ENCODE measurements at places on chromosomes 7 and 10.

DNA sequence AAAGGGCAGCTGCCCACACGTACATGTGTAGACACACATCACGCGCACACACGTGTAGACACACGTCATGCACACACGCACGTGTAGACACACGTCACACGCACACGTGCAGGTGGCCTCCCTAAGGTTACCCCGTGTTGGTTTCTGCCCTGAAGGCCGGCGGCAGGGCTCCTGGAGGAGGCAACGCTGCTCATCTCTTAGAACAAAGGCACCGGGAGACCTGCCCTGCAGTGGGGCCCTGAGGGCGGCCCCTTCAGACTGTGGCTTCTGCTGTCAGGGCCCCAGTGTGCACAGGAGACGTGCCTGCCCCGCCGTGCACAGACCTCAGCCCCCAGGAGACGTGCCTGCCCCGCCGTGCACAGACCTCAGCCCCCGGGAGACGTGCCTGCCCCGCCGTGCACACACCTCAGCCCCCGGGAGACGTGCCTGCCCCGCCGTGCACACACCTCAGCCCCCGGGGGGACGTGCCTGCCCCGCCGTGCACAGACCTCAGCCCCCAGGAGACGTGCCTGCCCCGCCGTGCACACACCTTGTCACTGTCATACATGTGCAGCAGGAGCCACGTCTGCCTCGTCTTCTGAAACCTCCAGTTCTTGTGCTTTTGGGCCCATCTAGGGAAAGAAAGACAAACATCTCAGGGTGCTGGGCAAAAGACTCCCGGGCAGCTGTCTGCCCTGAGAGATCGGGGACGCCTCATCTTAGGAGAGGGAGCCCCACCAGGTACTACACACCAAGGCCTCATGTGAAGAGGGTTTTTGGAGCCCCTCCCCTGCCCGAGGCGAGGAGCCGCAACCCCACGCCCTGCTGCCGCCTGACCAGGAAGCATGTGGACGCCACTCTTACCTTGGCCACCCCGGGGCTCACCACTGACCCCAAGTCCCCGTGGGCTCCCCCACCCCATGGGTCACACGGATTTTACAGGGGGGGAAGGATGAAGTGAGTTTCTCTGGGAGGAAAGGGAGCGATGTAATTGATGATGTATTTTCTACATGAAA is 17.3 kb downstream of the CYP2W1 start:
- no peak for DNase-seq

GRCh38 chr7:75980430-75981202 is 13.8 kb downstream of the TMEM120A start:
- no peak for DNase-seq

DNA sequence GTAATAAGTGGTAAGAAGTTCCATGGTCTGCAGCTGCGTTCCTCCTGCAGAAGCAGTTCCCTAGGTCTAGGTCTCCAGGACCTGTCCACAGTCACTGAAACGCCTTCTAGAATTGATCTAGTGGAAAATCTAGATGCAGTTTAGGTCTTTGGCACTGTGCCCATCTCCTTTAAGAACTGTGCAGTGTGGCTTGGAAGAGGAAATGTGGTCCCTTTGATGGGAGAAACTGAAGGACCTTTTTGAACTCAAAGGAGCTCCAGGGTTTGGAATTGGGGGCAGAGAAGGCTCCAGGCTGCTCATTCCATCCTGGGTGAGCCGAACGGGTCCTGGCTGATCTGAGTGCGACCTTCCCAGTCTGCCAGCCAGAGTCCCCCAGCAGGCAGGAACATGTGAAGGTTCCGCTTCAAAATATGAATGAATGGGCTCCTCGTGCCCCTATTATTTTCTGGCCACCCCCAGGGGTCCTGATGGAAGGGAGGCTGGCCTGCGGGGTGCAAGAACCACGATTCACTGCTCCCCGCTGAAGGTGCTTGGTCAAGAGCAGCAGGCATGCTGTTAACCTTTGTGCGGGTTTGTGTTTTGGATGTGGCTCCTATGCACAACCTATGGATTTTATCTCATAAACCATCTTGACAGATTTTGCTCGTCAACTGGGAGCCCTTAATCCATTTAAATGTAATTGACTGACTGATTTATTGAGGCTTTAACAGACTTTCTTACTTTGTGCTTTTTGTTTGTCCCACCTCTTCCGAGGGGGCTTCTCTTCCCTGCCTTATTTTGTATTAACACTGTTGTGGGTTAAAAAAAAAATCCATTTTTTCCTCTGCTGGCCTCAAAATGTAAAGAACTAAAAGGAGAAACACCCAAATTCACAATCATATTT is 36.7 kb downstream of the ZNF467 start:
- DNase-seq = no peak

- DNase-seq = no peak
These were observed 141.0 kb downstream of the SH3PXD2A start for GRCh38 chr10:103714232-103714891.

- no peak for DNase-seq
These were observed 33.3 kb downstream of the COX15 start for GRCh38 chr10:99698504-99699080.

GRCh38 chr7:112005205-112005775 is 200.9 kb downstream of the DOCK4 start:
- no peak for DNase-seq

DNA sequence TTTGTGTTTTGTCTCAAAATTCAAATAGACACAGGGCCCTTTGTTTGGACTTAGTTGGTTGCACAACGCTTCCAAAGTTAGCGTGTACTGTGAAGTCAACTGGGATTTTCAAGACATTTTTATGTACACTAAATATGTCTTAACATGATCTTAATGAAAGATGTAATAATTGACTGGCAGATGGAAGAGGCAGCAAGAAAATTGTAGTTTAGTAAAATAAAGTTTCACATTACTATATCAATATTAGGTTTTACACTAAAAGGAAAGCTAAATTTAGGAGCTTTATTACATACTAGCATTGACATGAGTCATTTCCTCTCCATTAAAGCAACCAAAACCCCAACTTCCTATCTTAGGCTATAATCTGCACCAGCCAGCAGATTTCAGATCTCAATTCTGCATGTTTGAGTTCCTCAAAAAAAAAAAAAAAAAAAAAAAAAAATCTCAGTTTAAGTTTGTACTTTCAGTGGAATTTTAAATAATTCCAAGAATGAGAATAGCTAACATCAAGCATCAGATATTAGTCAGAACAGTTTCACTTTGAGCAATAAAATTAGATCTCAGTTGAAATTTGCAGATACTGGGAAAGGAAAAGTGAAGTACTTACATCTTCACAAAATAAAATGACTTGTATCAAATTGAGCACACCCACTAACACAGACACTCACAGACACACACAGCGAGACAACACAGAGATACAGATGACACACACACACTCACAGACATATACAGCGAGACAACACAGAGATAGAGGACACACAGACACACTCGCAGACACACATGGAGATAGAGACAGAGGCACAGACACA is 346.6 kb upstream of the KLF6 start:
- DNase-seq = peak; percentile 86

DNA sequence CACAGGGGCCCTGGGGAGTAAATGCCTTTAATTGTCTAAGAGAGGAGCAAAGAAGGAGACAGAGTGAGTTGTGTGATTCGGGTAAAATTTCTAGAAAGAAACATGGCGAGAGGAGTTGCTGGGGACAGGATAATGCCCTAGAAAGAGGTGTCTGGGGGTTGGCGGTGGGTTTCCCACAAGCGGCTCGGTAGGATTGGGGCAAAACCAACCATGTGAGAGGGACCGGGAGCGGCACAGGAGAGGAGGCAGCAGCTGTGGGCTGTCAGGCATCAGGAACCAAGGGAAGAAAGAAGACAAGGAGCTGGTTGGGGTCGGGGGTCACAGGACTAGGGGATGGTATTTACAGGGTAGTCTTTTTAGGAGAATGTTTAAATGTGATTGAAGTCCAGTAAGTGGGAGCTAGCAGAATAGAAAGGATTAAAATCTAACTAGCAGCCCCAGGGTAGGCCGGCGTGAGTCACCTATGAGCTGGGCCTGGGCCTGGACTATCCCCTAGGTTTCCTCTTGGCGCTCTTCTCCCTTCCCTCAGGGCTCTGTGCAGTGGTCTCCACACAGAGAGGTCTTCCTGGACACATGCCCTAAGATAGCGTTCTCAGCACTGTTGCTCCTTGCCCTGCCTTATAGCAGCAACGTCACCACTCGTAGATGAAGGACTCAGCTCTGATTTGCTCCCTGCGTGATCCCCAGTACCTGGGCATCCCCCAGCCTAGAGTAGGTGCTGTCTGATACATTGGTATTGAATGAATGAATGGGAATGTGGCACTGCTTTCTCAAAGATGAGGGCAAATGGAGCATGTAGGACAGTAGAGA is 32.6 kb downstream of the IKZF1 start:
- no peak for DNase-seq

DNA sequence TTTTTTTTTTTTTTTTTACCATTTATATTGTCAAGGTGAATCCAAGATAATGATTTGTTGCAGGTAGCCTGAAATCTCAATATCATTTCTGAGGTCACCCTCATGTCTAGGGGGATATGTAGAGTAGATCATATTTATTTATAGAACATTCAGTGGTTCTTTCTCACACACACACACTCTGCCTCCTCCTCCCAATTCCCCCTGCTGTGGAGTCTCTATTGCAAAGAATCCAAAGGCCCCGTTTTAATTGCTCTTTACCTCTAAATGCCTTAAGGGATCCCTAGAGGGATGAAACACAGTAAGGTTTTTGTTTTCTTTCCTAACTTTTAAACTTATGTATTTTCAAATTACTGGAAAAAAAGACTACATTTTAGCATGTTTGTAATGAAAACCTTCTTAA is 170.0 kb downstream of the PRKG1 start:
- no peak for DNase-seq

GRCh38 chr10:68606918-68607317 is 46.8 kb downstream of the TET1 start:
- no peak for DNase-seq

DNA sequence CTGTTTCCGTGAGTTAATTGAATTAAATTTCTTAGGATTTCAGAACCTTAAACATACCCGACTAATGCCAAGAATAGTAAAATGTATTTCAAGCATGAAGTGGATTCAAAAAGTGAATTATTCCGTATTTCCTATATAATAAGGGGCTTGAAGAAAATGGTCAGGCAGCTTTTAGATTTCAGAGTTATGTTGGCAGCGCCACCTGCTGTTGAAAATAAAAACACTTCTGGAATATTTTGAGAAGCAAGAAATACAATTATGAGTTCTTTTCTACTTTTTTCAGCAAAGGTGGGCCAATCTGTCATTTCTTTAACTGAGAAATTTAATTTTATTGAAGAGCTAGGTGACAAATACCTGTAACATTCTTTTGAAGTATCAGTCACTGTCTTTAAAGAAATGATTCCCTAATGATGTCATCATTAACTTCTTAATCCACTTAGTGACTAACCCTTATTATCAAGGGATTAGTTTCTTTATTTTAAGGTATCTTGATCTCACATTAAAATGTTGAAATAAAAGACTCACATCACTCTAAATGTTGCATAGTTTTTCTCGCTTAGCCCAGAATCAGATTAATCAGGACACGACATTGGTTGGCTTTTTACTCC is 36.6 kb upstream of the AGR3 start:
- DNase-seq = peak; percentile 52

GRCh38 chr10:123552760-123553554 is 113.2 kb upstream of the GPR26 start:
- no peak for DNase-seq

Data from astrocyte of the cerebellum (primary cell).